ENCODE measurements at places on chromosomes 12 and 14.

DNA sequence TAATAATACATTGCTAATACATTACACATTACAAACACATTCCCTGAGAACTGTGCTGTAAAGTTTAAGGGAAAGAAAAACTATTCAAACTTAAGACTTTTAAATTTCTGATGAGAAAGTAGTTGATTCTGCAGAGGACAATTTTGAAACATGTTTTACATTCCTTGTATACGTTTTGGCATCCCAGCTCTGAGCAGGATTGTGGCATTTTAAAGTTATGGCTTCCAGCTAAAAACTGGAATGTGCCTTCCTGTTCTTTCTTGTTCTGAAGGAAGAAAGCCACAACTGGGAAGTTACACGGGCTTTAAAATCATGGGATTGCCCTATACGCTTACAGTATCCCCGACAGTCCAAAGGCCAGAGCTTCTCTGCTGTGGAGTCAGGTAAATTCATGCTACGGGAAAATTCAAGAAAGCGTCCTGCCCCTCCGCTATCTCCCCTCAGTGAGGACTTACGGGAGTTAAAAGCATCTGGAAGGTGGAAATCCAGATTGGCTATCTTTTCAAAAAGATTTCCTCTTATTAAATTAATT, 10.8 kb upstream of the KLHL42 start:
- no peak for DNase-seq

DNA sequence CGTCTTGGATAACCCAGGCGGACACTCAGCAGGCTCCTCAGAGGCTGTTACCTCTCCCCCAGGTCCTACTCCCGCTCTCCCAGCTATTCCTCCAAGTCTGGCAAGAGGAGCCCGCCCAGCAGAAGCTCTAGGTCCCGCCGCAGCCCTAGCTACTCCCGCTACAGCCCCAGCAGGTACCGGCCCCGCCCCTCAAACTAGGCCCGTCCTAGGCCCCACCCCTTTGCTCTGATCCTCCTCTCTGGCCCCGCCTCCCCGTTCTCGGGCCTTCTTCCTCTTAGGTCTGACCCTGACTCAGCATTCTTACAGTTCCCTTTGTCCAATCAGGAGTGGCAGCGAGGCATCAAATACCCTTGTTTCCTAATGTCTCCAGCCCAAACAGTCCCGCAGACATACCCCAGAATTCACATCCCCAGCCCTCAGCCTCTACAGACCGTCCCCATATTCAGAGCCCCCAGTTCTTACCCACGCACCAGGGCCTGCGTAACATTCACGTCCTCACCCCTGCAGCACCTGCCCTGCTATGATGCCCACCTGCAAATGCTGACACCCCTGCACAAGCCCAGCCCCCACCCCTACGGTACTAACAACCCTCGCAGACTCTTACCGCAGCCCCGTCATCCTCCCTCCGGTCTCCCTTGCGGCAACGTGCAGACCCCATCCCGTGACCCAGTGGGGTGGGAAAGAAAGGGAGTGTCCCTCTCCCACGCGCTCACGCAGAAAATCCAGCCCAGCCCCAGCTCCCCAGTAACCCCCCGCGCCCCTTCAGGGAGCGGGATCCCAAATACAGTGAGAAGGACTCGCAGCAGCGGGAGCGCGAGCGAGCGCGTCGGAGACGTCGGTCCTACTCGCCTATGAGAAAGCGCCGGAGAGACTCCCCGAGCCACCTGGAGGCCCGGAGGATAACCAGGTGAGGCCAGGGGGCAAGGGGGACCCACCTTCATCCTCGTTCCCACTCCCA, 25.0 kb upstream of the HSPB8 start:
- no peak for DNase-seq

- no peak for DNase-seq
Observed at GRCh38 chr12:45348311-45348710, 132.4 kb downstream of the ANO6 start.

GRCh38 chr14:89185919-89186855, 230.8 kb downstream of the FOXN3 start:
- no peak for DNase-seq

GRCh38 chr14:76245097-76245496, 93.4 kb downstream of the GPATCH2L start:
- no peak for DNase-seq

DNA sequence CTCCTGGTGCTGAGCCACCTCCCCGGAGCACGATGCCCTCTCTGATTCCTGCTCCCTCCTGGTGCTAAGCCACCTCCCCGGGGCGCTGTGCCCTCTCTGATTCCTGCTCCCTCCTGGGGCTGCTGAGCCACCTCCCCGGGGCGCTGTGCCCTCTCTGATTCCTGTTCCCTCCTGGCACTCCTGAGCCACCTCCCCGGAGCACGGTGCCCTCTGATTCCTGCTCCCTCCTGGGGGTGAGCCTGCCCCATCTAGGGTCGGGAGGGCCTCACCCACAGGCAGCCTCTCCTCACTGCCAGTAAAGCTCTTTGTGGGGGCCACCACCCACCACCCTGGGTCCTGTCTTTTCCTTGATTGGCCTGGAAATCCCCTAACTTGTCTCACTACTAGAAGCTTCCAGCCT, 327.6 kb upstream of the SFSWAP start:
- DNase-seq, result no peak

DNA sequence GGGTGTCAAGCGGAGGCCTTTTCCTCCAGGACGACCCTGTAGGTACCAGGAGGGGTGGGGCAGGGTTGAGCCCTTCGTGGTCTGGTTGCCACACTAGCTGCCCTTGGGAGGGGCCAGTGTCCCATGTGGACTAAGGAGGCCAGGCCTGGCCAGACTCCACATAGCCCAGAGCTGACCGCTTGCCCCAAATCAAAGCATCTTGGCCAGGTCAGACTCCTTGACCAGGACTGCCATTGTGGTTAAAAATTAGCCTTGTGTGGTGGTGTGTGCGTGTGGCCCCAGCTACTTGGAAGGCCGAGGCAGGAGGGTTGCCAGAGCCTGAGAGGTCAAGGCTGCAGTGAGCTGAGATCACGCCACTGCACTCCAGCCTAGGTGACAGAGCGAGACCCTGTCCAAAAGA, 24.8 kb downstream of the ALDH2 start:
- DNase-seq, result no peak

DNA sequence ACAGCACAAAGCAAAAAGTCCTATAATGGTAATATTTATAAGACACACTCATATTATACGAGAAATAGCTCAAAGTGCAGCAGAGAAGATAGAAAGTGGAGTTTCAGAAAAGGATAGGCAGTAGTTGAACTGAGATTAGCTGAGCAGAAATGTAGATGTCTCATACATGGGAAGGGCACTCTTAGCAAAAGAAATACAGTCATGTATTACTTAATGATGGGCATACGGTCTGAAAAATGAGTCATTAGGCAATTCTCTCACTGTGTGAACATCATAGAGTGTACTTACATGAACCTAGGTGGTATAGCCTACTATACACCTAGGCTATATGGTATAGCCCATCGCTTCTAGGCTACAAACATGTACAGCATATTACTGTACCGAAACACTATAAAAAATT, 671.3 kb downstream of the RPS29 start:
- DNase-seq, result no peak

Measured in CD4-positive, alpha-beta T cell treated with Interleukin-12 subunit alpha and Interleukin-12 subunit beta, for 1 hour (primary cell).